ENCODE measurements at places on chromosomes 4 and X.

- no peak for DNase-seq
These were observed 164.5 kb upstream of the ARX start for GRCh38 chrX:25180242-25180641.

DNA sequence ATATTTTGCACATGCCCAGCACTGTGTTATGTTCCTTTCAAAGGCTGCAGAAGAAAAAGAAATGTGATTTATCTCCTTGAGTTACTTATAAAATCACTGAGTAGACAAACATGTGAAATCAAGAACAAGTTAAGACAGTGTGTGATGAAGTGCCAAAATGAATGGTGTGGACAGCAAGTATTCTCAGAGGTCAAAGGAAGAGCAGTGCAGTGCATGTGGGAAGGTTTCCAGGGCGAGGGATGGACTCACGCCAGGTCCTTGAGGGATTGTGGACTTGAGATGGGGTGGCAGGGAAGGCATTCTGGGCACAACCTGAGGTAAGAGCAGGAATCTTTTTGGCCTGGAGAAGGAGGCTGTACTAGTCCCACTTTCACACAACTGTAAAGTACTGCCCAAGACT, 115.5 kb downstream of the FNIP2 start:
- no peak for DNase-seq

- no peak for DNase-seq
These were observed 26.2 kb downstream of the ASB5 start for GRCh38 chr4:176242764-176243347.

- no peak for DNase-seq
These were observed 3.2 kb downstream of the CXCL6 start for GRCh38 chr4:73839715-73840114.

DNA sequence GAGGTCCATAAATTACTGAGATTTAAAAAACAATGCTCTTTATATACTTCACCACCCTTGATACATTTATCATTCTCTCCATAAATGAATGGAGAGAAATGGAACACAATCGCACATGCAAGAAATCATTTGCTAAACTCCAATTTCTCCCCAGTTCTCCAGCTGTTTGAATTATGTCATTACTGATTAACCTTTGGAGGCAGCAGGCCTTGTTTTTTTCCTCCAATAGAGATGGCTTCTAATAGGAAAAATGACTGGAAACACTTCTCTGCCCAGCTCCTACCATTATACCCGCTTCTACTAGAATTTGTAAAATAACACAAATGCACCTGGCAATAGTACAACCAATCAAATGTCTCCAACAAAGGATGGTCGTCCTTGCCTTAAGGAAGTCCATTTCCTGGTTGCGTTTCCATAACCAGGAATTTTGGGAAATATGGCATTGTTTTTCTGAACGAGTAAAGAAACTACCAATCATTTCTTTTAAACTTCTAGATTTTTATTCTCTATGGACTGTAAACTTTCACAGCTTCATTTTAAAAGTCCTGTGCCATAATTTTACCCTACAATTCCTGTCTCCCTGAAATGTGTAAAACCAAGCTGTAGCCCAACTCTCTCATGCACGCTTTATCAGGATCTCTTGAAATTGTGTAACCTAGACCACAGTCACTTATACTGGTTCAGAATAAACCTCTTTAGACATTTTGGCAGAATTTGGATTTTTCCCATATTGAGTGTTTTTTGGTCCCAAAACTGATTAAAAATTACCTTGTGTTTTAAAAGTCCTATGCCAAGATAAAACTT, 60.1 kb downstream of the APBB2 start:
- DNase-seq = no peak

DNA sequence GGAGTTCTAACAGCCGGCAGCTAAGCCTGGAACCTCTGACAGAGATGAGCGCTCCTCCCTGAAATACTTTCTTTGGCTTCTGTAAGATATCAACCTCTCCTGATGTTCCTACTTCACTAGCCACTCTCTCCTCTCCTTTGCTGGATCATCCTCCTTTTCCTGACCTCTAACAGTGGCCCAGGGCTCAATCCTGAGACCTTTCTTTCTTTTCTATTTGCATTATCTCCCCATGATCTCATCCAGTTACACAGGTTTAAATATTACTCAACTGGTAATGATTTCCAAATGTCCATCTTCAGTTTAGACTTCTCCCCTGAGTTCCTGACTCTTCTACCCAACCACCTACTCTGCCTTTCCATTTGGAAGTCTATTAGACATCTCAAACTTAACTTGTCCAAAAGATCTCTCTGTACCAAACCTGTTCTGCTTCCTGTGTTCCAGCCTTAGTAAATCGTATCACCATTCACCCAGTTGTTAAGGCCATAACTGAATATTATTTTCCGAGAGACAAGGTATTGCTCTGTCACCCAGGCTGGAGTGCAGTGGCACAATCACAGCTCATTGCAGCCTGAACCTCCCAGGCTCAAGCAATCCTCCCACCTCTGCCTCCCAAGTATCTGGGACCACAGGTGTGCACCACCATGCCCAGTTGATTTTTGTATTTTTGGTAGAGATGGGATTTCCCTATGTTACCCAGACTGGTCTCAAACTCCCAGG, 41.1 kb downstream of the RFC1 start:
- DNase-seq = no peak

GRCh38 chr4:185742766-185743165, 69.2 kb downstream of the SORBS2 start:
- peak; percentile 7 for DNase-seq

- DNase-seq = no peak
These were observed 984.4 kb upstream of the PABPC4L start for GRCh38 chr4:135186002-135186401.

- DNase-seq = peak; percentile 79
These were observed 132.5 kb downstream of the ARHGAP6 start for GRCh38 chrX:11533199-11533651.

- no peak for DNase-seq
These were observed 733.3 kb downstream of the RPA4 start for GRCh38 chrX:97616883-97617530.

DNA sequence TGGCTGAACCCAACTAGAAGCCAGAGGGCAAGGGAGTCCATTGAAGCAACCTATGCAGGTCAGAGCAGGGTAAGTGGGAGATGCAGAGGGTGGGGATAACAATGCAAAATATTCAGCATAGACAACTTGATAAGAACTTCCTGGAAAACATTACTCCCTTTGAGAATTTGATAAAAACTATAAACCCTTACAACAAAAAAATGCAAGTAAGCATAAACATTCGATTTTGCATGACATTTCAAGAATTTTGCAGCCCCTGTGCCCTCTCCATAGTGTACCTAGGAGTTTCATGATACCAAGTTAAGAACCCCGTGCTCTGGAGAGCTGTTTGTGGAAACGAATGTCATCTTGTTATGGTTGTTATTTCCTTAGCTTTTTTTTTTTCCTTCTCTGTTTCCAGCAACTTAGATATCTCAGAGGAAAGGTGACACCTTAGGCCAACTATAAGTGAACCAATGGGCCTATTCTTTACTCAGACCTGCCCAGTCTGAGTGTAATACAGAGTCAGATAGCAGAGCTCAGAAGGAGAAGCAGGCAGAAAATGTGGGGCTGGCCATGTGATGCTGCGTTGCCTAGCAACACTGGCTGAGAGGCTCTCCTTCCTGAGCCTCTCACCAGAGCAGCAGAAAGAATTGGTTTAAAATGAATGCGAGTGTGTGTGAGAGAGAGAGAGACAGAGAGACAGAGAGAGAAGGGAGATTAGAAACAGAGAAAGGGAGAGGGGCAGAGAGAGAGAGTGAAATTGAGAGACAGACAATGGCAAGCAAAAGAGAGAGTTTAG, 36.7 kb upstream of the GABRQ start:
- DNase-seq = peak; percentile 1

GRCh38 chr4:82809619-82810018, 11.0 kb upstream of the SCD5 start:
- no peak for DNase-seq

DNA sequence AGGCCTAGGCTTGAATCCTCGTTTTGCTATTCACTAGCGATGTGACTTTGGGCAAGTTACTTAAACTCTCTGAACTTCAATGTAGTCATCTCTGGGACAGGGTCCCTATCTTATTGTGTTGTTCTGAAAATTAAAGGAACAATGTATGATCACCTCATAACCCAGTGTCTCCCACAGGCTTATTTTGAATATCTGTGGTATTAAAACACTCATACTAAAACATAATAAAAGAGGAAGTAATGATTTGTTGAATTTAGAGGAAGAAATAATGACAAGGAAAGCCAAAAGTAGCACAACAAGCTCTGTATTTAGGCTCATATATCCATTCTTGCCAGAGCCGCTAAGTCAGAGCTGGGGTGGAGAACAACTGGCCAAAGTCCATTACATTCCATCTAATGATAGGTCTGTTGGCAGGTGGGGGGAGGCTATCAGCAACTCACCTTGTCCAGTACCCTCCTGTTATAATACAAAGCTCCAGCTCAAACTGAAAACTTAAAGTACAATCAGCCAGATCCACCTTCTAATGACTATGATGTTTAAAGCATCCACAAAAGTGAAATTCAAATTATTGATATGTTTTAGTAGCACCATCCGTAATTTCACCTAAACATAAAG, 64.5 kb upstream of the LSM6 start:
- DNase-seq = no peak

GRCh38 chr4:138405466-138405891, 163.3 kb upstream of the SLC7A11 start:
- no peak for DNase-seq

DNA sequence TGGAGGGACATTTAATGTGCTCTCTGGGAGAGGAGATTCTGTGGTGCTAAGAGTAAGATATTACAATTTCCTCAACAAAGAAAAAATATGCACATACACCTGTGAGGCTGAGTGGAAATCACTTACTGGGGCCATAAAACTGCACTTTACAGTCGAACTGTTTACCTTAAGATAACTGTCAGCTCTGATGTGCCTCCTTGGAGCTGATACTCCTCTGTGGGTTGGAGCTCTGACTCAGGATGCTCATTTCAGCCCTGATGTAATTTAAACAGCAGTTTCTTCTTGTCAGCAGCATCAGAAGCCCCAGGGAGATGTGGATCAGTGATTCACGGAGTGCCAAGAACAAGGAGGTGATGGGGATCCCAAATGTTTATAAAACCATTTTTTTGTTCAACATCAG, 241.9 kb upstream of the SFRP2 start:
- DNase-seq = no peak

- DNase-seq = no peak
These were observed 232.7 kb downstream of the MGST2 start for GRCh38 chr4:139898293-139898692.
